ENCODE measurements at places on chromosomes 1 and 21.

DNA sequence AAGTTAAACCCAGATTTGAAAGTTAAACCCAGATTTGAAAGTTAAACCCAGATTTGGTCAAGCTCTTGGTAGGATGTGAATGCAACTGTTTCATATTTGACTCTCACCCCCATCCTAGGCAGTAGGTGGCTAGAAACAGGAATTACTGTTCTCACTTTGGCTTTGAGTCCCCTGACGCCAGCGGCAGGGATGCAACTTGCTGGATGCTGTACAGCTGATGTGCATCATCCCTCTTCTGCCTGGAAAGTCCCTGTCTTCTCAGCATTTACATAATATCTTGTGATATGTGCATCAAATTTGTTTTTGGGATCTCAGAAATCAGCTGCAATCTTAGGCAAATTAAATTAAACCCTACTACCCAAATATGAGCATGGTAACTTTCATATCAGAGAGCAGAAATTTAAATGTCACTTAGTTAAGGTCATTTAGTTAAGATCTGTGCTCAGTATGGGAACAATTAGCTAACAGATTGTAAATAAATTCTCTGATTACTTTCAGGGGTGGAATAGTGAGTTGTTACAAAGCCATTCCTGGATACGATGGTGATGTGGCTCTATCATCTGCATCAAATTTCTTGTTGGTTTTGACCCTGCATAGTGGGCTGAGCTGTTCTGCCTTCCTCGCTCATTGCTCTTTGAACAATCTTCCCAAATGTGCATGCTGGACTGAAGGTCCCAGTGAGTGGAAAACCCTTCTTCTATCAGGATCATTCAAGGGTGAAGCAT lies 6.8 kb upstream of the HAO2 start:
- DNase-seq = no peak

GRCh38 chr1:166730299-166730888 lies 108.9 kb upstream of the POGK start:
- no peak for DNase-seq

DNA sequence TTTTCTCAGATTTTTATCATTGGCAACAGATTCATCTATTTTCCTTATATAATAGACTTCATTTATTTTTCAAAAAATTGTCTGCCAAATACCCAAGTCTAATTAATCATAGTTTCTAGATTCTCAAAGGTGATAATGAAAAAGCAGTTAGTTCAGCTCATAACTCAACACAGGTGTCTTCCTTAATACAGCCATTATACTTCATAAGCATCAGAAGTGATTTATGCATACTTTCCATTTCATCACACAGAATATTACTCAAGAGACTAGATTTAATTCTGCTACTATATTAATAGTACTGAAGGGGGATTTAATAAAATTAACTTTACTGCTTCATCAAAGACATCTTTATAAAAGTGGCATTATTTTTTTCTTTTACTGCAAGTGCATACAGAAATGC lies 18.8 kb downstream of the SRSF11 start:
- no peak for DNase-seq

GRCh38 chr1:93321720-93322119 lies 24.0 kb upstream of the DR1 start:
- DNase-seq = no peak

DNA sequence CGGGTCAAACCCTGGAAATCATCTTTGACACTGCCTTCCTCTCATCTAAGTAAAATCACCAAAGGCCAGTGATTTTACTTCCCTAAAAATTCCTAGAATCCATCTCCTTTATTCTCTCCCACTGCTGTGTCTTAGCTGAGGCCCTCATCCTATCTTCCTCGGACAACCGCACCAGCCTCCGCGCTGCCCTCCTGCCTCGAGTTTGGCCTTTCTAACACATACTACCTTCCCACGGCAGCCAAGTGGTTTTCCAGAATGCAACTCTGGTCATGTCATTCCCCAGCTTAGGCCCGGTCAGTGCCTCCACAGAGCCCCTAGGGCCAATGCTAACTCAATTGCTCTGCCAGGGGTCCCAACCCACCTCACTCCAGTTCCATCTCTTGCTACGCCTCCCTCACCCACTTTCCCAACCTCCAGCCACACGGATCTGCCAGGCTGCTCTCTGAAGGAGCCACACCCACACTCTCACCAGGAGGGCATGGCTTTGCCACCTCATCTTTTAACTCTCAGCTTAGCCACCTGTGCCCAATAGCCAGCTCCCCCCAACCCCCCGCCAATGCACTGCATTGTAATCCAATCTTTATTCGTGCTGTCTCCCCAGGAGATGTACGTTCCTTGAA lies 6.8 kb downstream of the TMEM9 start:
- DNase-seq = no peak

DNA sequence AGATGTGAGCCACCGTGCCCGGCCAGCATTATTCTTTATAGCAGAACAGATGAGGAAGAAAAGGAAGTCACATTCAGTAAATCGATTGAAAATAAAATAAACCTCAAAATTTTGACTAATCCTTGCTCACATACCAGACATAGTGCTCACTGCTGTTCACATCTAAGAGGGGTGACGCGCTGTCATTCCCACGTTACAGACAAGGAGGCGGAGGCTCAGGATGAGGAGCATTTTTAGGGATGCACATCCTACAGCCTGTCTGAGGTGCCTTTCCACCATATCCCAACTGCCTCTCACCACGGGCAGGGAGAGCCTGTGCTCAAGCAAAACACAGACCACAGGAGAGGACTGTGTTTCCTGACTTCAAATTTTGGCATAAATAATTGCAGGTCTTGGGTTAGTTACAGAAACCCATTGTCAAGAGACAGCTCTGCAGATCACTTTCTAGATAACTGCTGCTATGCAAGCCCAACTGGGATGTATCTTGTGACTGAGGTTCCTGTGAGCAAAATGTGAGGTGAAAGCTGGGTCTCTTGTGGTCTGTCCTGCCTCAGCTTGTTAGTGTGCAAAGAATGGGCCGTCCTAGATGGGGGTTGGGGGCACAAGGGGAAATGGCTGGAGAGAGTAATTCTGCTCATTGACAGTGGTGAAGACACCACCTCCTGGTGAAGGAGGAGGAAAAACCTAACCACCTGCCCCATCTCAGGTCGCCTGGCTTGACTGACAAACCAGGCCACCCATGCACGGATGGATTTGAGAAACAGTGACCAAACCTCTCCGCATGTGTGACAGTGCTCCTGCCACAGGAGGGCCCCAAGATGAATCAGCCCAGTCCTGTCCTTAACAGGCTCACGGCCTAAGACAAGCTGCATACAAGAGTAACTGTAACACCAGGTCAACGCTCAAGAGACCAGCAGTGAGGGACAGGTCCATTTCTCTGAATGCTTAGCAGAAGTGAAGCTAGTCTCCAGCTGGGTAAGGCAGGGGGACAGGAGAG lies 8.2 kb downstream of the TNN start:
- no peak for DNase-seq

GRCh38 chr1:53594391-53595180 lies 135.4 kb downstream of the DMRTB1 start:
- no peak for DNase-seq

- DNase-seq = no peak
These were observed 7.4 kb downstream of the CHI3L2 start for GRCh38 chr1:111234866-111235265.

DNA sequence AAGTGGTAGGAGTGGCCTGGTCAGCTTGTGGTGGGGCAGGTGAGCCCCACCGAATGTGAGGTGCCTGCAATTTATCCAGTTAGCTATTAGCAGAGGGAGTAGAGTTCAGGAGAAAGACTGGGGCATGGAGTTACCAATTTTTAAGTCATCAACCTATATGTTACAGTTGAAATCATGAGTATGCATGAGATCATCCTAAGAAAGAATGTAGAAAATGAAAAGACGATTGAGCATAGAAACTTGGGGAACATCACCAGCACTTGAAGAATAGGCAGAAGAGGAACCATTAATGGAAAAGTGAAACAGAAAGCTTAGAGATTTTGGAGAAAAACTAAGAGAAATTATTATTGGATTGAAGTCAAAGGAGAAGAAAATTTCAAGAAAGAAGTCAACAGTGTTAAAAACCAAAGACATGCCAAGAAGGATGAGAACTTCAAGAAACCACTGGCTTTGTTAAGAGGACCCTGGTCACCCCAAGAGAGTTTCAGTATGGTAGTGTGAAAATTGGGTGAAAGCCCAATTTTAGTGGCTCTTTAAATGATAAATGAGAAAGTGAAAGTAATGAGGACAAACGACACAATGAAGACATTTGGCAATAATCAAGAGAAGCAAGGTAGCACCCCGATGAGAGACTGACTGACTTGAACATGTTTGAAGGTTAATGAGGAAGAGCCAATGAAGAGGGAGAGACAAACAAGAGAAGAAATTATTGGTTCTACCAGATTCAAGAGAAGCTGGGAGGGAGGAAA lies 36.7 kb downstream of the DNASE2B start:
- DNase-seq = no peak

DNA sequence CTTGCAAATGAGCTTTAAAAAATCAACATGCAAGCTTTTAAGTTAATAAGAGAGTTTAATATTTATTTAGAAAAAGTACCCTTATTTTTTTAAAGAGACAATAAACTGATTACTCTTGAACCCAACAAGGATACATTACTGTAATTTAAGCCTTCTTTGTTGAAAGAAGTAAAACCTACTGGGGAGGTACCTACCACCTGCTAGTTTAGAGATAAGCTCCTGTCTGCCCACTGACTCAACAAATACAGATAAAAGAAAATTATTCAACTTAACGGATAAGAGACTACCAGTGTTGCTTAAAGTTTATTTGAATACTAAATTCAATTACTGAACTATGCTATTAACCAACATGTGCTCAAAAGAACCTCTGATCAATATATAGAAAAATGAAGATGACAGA lies 23.1 kb downstream of the USP24 start:
- DNase-seq = no peak

- DNase-seq = no peak
These were observed 175.6 kb downstream of the FCRL5 start for GRCh38 chr1:157376681-157377080.

GRCh38 chr1:156136970-156137483 lies 16.4 kb upstream of the SEMA4A start:
- DNase-seq = peak; percentile 55

- DNase-seq = no peak
These were observed 180.0 kb upstream of the HMGB4 start for GRCh38 chr1:33683913-33684312.

- DNase-seq = peak; percentile 75
These were observed 40.9 kb upstream of the BEND5 start for GRCh38 chr1:48817505-48818114.

DNA sequence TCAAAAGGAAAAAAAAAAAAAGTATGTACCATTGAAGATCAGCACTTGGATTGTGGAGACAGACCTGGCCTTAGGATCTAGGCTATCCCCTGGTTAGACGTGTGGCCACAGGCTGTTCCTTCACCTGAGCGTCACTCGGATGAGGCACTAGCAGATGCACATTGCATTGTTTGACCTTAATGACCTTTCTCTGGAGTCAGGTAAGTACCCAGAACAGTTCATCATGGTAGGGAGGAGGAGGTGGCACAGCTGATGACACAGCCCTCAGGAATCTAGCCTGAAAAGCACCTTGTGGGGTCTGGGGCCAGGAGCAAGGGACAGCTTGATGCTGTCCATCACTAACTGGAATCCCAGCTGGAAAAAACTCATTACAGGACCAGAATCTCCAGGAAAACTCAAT lies 21.2 kb downstream of the NECAP2 start:
- no peak for DNase-seq

DNA sequence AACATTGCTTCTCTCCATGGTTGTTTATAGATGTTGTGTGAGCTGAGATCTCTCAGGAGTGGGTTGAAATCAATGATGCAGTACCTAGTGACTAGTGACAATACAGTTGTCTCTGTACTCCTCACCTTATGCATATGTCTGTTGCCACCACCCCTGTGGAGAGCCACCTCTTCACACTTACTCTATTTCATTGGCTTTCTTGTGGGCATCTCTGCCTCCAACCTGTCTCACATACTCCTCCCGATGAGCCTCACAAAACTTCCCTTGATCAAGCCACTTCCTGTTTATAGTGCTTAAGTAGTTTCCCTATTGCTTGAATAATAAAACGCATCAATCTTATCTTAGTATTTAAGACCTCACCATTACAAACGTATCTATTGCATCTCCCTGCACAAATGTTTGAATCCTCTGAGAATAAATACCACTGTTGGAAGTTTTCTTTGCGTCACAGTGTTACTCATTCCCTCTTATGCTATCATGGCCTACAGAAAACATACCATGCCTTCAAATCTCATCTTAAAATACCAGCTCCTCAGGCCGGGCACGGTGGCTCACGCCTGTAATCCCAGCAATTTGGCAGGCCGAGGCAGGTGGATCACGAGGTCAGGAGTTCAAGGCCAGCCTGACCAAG lies 54.7 kb upstream of the GREM2 start:
- DNase-seq = no peak
